Nucleus accumbens (tissue), 56 donors: ENCODE measurements at places on chromosomes 16 and 17.

- DNase-seq, result no peak
Observed at GRCh38 chr16:5789033-5789432, 691.4 kb upstream of the EEF2KMT start.

DNA sequence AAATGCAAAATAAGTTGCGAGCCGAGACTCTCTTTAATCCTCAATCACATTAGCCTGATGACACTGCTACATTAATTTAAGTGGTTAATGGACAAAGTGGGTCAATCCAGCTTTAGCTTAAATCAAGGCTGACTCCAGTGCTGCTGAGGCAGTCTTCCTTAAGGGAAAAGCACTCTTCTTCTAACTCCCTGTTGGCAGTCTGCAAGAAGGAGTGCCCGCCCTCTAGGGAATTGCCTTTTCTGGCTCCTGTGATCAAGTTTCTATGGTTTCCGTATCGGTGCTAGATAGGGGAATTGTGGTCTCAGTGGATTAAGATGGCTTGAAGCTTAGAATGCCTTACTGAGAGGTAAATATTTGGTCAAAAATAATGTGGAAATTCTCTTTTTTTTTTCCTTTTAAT lies 41.0 kb downstream of the HS3ST3B1 start:
- DNase-seq, result no peak

GRCh38 chr17:65984299-65984698 lies 207.6 kb downstream of the CEP112 start:
- no peak for DNase-seq

DNA sequence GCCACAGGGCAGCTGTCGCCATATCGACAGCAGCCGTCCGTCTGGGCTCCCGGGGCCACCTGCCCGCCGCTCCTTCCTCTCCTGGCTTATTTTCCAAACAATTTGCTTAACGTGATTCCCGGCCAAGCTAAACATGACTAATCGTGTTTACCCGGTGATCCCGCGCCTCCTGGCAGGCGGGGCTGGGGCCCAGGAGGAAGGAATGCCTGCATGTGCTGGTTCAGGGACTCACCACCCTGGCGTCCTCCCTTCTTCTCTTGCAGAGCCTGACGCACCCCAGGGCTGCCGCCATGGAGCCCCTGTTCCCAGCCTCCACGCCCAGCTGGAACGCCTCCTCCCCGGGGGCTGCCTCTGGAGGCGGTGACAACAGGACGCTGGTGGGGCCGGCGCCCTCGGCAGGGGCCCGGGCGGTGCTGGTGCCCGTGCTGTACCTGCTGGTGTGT lies 6.1 kb downstream of the SSTR5 start:
- no peak for DNase-seq

DNA sequence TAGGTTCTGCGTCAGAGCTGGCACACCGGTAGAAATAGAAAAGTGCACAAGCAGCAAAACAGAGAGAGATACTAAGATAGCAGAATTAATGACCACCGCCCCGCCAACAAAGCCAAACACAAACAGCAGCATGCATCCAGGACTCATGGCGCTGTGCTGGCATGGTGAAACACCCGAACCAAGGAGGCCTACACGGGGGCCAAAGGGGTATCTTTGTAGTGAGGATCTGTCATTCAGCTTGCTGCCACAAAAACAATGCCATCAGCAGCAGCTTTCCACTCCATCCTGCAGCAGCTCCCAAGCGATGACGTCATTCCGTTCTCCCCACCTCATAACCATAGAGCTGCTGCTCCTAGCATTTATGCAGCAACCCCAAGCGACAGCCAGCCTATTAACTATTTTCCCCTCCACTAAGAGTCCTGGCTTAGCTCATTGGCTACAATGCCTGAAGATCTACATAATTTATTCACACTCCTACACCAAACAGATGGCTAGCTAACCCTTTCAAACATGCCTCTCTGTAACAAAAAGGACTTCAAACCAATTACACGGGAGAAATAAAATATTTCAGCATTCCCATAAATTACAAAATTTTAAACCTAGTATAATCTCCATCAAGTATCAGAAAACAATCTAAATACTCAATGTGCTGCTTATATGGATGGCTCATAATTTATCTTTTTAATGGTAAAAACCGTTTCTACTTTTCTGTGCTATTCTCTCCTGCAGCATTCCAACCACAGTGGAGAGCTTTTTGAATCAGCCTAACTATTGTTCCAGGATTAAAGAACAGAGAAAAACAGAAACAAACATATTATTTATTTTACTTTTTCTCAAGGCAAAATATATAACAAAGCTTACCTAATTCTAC lies 73.9 kb downstream of the SPAG9 start:
- peak; percentile 84 for DNase-seq

DNA sequence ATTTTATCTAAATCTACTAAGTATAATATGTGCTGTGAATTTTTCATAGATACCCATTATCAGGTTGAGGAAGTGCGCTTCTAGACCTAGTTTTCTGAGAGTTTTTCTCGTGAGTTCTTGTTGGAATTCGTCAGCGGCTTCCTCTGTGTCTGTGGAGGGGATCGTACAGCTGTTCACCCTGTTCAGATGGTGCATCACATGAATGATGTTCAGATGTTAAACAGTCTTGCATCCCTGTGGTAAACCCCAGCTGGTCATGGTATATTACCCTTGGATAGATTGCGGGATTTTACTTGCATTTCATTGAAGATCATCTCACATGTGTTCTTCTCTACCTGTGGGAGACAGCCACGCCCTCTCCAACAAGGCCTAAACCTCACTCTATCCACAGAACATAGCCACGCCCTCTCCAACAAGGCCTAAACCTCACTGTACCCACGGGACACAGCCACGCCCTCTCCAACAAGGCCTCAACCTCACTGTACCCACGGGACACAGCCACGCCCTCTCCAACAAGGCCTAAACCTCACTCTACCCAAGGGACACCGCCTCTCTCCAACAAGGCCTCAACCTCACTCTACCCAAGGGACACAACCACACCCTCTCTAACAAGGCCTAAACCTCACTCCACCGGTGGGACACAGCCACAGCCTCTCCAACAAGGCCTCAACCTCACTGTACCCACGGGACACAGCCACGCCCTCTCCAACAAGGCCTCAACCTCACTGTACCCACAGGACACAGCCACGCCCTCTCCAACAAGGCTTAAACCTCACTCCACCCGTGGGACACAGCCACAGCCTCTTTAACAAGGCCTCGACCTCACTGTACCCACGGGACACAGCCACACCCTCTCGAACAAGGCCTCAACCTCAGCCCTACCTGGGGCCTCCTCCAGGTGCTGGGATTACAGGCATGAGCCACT lies 180.2 kb upstream of the CHMP6 start:
- no peak for DNase-seq

DNA sequence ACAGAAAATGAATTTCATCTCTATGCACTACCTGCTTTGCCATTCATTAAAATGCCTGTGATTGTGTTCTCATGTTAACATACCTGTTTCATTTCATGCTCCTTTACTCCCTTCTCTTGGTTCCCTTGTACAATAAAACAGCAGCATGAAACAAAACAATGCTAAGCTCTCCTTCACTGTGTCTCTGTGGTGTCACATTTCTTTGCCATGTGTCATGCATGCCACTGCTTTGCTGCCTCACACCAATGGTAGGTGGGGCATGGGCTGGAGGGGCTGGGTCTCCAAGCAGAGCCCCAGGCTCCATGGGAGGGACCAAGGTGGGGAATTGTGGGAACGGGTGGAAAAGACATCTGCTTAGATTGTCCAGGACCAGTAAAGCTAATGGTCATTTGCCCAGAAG lies 83.6 kb downstream of the RGS9 start:
- DNase-seq, result no peak

DNA sequence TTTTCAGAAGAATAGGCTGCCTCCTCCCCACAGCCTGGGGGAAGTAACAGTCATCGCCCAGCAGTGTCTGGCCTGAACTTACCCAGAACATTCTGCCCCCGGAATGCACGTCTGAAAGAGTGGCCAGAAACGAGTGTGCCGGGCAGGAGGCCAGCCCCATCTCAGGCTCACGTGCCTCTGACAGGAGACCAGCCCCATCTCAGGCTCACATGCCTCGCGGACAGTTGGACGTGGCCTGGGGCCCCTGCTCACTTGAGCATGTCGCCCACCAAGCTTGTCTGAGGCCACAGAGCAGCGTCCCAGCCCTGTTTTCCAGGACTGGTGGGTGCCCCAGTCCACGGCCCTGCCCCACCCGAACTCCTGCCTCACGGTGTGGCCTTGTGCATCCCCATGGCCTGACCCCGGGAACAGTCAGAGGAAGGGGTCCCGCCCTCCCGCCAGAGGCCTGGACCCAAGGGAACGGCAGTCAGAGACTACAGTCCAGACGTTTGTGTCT lies 16.3 kb upstream of the CDH15 start:
- peak; percentile 21 for DNase-seq

DNA sequence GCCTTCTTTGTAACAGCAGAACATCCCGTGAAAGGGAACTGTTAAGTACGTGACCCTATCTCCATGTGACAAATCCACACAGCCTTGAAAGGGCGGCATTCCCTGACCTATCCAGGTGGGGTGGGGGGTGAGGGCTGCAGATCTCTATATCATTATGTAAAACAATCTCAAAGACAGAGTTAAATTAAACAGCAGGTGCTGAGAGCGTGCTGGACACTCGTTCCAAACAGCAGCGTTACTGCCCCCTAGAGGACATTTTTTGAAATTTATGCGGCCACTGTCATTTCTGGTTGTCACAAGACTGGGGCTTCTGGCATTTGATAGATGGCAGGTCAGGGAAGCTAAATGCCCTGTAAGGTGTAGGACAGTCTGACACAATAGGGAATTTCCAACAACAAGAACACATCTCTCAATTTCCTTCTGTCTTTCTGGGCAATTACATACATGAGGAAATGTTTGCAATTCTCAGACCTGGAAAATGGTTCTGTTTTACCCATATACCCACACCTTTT lies 6.7 kb upstream of the SLC25A39 start:
- peak; percentile 27 for DNase-seq

- no peak for DNase-seq
Observed at GRCh38 chr17:29433541-29433940, 43.4 kb downstream of the TAOK1 start.

DNA sequence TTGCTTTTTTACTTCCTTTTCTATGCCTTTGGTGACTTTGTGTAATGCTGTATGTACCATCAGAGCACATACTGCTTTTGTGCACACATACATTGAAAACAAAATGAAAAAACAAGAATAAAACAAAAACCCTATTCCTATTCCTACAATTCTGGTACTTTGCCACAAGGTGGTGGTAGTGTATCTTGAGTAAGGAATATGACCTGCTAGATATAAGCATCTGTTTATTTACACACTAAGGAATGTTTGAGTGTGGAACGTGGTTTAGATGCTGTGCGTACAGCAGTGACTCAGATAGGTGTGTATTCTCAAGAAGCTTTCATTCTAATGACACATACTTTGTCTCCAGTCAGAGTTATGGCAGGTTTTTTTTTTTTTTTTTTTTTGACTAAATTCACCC lies 606.2 kb downstream of the WWOX start:
- no peak for DNase-seq

DNA sequence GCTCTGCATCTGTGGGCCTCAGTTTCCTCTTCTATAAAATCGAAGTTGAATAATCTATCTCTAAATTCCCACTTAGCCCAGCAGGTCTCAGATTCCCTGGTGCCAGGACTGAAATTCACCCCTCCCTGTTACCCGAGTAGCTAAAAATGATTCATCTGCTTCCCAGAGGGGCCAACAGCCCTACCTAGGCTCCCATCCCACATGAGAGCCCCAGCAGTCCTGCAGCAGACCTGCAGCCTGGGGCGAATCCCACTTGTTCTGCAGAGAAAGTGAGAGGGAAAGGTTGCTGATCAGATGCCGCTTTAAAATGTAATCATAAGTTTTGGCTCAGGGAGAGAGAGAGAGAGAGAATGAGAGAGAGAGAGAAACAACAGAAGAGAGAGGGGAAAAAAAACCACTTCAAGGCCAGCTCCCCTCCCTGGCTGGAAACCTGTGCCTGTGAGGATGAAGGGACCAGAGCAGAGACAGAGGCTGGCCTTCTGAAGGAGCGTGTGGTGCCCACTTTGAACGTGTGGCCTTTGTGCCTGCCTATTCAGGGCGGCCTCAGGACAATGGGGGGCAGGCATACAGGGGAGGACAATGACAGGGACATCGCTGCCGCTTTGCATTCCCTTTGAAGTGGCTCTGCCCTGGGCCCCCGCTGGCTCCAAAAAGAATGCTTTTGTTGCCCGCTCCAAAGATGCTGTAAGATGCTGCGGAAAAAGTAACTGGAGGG lies 85.2 kb upstream of the NKD1 start:
- DNase-seq, result no peak

DNA sequence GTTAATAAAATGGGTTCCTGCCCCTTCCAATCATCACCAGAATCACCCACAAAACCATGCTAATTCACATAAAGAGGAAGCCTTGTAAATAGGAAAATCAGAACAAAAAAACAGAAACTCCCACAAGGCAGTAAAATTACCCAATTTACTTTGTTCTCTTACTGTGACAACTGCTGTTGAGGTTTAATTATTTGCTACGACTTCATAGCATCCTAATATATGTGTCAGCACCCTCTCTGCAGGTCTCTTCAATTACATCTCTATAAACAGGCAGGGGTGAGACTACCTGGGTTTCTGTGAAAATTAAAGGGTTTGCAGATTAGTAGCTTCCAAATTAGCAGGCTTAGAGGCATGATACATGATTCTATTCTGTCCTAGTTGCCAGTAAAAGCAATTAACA lies 2.7 kb downstream of the WDR59 start:
- no peak for DNase-seq

- DNase-seq, result no peak
Observed at GRCh38 chr17:74513987-74514631, 17.2 kb downstream of the CD300LB start.

GRCh38 chr16:4606354-4606753 lies 8.3 kb downstream of the UBALD1 start:
- DNase-seq, result no peak

DNA sequence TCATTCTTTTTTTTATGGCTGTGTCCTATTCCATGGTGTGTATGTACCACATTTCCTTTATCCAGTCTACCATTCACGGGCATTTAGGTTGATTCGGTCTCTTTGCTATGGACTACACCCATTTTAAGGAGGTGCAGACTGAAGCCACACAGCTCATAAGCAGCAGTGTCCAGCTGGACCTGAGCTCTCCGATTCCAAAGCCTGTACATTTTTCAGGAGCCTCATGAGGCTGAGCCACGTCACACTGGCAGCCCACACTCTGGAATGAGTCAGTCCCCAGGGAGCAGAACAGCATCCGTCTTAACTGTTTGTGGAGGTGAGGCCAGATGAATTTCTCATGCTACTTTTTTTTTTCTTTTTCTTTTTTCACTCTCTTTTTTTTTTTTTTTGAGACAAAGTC lies 116.1 kb downstream of the C16orf95 start:
- DNase-seq, result no peak

DNA sequence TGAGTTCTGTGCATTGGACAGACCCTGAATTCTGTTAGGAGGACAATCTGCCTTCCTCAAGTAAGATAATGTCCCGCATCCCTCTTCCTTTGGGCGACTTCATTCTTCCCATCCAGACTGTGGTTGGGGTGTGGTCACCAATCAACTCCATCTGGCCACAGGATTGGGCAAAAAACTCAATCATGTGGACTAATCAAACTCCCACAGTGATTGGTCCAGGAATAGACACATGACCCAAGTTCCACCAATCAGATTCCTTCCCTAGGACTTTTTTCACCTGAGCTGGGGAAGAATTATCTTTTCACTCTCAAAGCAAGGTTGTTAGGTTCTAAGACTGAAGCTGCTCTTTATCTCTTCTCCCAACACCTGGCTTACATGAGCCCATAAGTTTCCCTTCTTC lies 13.2 kb upstream of the NKD1 start:
- no peak for DNase-seq

GRCh38 chr17:62625184-62625869 lies 2.1 kb upstream of the MRC2 start:
- DNase-seq, result no peak

GRCh38 chr17:19551165-19551564 lies 17.5 kb downstream of the SLC47A1 start:
- DNase-seq, result no peak

- no peak for DNase-seq
Observed at GRCh38 chr16:4859900-4860255, 12.6 kb downstream of the UBN1 start.
